ENCODE measurements at places on chromosomes 7 and 10.

GRCh38 chr7:97466071-97466470 is 265.8 kb upstream of the TAC1 start:
- no peak for DNase-seq

- no peak for DNase-seq
Observed at GRCh38 chr7:103887050-103887449, 102.4 kb downstream of the RELN start.

DNA sequence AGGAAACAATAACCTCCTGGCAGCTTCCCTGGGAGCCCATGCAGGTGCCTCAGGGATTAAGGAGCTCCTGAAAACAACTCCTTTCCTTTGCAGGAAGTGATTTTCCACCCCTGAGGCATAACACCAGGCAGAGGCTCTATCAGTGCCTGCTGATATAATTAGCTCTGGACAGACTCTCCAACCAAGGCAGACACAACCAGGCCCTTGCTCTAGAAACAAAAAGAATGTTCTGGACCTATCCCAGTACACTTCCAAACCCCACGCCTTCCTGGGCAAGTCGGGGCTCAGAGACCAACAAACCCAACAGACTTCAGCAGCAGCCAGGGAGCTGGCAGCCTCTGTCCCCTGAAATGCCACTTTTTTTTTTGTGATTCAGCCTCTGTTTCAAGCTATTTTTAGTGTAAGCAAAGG is 247.1 kb downstream of the KCNMA1 start:
- no peak for DNase-seq

DNA sequence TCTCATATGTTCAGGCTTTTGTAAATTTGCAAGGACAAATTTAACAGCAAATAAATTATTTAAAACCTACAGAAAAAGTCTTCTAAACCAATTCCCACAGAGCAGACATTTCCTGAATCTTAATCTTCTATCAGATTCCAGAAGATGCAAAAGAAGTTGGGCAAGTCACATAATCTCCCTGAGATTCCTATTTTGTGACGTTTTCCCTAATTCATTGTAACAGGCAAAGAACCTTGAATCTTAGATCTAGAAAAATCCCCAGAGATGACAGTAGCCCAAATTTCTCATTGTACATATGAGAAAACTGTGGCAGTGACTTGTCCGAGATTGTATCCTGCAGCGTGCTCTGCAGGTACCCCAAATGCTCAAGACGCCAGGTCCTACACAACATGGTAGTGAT is 4.9 kb downstream of the ITPRID1 start:
- no peak for DNase-seq

Data from activated CD4-positive, alpha-beta T cell treated with anti-CD3 and anti-CD28 coated beads for 48 hours (primary cell).